Osteoblast (primary cell): ENCODE measurements at places on chromosomes 13 and 19. TPM values are rescaled to one million over a fixed set of nuclear protein-coding genes. Genes with fewer than 3 reads are reported as not detected.

The RNF225 gene
- not detected in 2 replicates for total RNA-seq

The OR7D2 gene
- total RNA-seq = not detected in 2 replicates

The GRIK5 gene
- under 0.01 TPM in 2 replicates for total RNA-seq

The GPR12 gene
- not detected in 2 replicates for total RNA-seq

The ZNF324B gene
- 10.5 and 11.8 TPM in 2 replicates for total RNA-seq

The SIGLEC5 gene
- under 0.01 TPM in 1 of 2 replicates, not detected in the other for total RNA-seq

The PRODH2 gene
- total RNA-seq = not detected in 2 replicates

The APBA3 gene
- total RNA-seq = 22.4 and 24.2 TPM in 2 replicates

The CYP4F22 gene
- not detected in 2 replicates for total RNA-seq

The CLEC4G gene
- not detected in 2 replicates for total RNA-seq
